Activated T-helper 1 cell treated with anti-CD3 and anti-CD28 coated beads, Interleukin-12 subunit alpha, Interleukin-12 subunit beta, Interleukin-2, Interleukin-4 antibody, amounts not matched to agents 30 ng/mL and 10 ng/mL and 1 ng/mL, durations not matched to agents 14 hours and 24 hours and 36 hours (primary cell): ENCODE measurements at places on chromosomes 4 and X. TPM values are rescaled to one million over a fixed set of nuclear protein-coding genes. Genes with fewer than 3 reads are reported as not detected.

DNA sequence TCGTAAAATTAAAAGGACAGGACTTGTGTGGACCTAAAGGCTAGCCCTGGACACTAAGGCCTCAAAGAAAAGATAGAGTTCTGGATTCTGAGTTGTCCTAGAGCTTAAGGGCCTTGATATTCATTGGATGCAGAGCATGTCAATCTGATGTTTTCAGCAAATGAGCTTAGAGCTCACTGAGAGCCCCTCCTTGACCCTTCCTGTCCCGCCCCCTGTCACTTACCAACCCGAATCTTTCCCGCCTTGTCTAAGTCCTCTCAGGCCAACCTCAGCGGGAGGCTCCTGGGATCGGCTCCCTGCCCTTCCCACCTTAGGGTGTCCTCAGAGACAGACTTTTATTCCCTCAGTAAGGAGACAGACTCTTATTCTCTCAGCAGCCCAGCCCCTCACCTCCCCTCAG, at the start of gene CT47C1:
Gene CT47C1, plus strand, starts transcription at position 250 of the 400 bp plus-strand sequence. CDS start 233 bp downstream, outside the sequence.
- peaks cover 4% of the 10 kb centered on the region for H3K27me3 ChIP-seq
- H3K4me3 ChIP-seq = no peak within 1 kb of the TSS
- H3K36me3 ChIP-seq = no peaks in the 10 kb centered on the region

DNA sequence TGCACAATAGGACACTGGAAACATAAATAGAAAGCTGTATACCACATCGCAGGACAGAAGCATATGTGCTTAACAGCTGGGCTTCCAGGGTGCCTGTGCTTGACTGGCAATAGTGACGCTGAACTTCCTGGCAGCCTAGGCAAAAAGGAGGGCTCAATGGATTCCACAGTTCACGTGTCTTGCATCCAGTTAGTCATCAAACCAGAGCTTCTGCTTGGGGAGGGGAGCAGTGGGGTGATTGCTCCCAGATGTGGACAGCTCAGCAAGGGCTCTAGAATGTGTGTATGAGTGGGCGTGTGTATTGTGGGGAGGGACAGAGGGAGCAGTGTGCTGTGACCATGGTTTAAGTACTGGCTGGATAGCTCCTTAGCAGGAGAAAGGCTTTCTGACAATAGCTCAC, 2.3 kb downstream of the PRRG3 start:
- H3K27me3 ChIP-seq = peaks cover 2% of the 10 kb centered on the region
- DNase-seq = no peak
- no peak overlapping the region for H3K4me3 ChIP-seq
- H3K36me3 ChIP-seq = no peaks in the 10 kb centered on the region
- no peaks in the 10 kb centered on the region for H3K4me1 ChIP-seq

DNA sequence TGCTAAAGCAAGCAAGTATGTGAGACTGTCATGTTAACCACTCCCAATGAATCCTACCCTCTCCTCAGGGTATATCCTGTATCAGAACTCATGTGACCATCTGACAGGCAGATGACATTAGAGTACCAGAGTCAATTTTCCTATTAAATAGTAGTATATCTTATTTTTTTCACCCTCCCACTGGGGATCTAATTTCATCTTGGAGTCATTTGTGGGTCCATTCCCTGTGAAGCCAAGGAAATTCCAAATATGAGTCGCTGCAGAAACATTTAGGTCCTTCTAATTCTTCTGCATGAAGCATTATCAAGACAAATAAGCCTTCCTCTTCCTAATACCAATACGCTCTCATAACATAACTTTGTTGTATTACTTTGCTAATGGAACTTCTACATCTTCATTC, 52.2 kb upstream of the BLTP1 start:
- no peaks in the 10 kb centered on the region for H3K36me3 ChIP-seq
- H3K4me3 ChIP-seq = no peak overlapping the region
- H3K27ac ChIP-seq = no peak overlapping the region
- H3K4me1 ChIP-seq = no peaks in the 10 kb centered on the region
- DNase-seq = no peak

DNA sequence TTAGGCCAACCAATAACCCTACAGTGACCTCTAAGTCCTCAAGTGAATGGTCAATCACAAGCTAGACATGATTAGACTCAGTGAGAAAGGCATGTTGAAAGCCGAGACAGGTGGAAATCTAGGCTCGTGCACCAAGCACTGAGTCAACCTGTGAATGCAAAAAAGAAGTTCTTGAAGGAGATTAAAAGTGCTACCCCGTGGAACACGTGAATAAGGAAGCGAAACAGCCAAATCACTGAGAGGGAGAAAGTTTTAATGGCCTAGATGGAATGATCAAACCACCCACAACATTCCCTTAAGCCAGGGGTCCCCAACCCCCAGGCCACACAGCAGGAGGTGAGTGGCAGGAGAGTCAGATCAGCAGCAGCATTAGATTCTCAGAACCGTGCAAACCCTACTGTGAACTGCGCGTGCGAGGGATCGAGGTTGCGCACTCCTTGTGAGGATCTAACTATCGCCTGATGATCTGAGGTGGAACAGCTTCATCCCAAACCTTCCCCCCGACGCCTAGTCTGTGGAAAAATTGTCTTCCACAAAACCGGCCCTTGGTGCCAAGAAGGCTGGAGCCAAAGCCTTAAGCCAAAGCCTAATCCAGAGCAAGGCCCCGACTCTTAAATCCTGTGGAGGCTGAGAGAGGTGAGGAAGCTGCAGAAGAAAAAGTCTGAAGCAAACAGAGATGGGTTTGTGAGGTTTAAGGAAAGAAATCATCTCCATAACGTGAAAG, 19.5 kb upstream of the PDE6B start:
- H3K4me3 ChIP-seq = no peak overlapping the region
- no peaks in the 10 kb centered on the region for H3K27me3 ChIP-seq
- H3K4me1 ChIP-seq = peaks cover 7% of the 10 kb centered on the region
- no peak for DNase-seq
- H3K27ac ChIP-seq = no peak overlapping the region

GRCh38 chr4:601612-602558, 23.5 kb upstream of the PDE6B start:
- no peaks in the 10 kb centered on the region for H3K36me3 ChIP-seq
- H3K4me1 ChIP-seq = peaks cover 7% of the 10 kb centered on the region
- peaks cover 3% of the 10 kb centered on the region for H3K27me3 ChIP-seq
- no peak for DNase-seq
- no peak overlapping the region for H3K4me3 ChIP-seq

GRCh38 chr4:8241211-8241779, 28.3 kb upstream of the HTRA3 start:
- no peak for DNase-seq
- H3K27ac ChIP-seq = no peak overlapping the region
- H3K27me3 ChIP-seq = no peaks in the 10 kb centered on the region
- peaks cover 5% of the 10 kb centered on the region for H3K36me3 ChIP-seq
- H3K4me1 ChIP-seq = no peaks in the 10 kb centered on the region

- no peak for DNase-seq
- H3K27ac ChIP-seq = no peak overlapping the region
- H3K4me1 ChIP-seq = no peaks in the 10 kb centered on the region
- no peak overlapping the region for H3K4me3 ChIP-seq
Measured at GRCh38 chrX:5857232-5857631, 371.4 kb downstream of the NLGN4X start.

Gene CSAG2
- 0.31 TPM in 1 of 2 replicates, not detected in the other for total RNA-seq

Gene COL25A1
- not detected in 2 replicates for total RNA-seq
